ENCODE measurements at places on chromosomes 3 and 15.

- no peak for DNase-seq
Measured at GRCh38 chr3:57451150-57451846, 92.8 kb downstream of the DNAH12 start.

DNA sequence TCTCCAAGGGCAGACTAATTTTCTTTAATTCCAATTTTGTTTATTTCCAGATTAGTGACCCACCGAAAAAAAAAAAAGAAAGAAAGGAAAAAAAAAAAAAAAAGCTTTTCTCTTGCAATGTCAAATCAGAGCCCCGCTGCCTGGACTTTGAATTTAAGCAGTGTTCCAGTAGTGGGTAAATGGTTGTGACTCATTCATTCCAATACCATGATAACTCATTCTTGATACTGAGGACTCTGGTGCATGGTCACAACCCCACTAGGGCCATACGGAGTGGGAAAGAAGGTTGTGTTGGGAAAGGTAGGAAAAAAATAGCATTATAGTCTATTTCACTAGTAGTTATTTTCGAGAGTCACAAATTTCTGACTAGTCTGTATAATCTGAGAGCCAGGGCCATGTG is 59.1 kb upstream of the COL8A1 start:
- DNase-seq, result no peak

- DNase-seq, result no peak
Measured at GRCh38 chr3:140724856-140725812, 47.3 kb downstream of the TRIM42 start.

DNA sequence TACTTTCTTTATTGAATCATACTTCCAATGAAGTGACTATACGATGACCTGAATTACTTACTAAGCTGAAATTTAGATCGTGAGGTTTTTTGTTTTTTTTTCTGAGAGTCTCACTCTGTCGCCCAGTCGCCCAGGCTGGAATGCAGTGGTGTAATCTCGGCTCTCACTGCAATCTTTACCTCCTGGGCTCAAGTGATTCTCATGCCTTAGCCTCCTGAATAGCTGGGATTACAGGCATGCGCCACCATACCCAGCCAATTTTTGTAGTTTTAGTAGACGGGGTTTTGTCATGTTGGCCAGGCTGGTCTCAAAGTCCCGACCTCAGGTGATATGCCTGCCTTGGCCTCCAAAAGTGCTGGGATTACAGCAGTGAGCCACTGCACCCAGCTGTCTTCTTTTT is 28.7 kb downstream of the SPPL2A start:
- DNase-seq, result no peak

GRCh38 chr15:57223887-57224286 is 152.4 kb upstream of the CGNL1 start:
- DNase-seq, result no peak

DNA sequence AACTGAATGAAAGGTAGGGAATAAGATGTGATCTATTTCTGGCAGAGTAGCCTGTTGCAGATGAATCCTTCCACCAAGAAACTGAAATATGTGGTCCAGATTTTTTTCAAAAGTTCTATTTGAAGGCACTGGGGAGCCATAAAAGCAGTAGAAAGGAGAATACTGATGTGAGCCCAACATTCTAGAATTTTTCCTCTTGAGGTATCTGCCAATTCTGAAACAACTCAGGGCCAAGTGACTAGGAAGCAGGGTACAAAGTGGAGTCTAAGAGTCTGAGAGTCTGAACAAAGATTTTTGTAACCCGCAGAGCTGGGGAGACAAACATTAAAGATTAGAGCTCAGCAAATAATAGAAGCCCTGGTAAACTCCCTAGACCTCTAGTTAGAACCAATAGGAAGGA is 58.3 kb upstream of the SLCO3A1 start:
- no peak for DNase-seq

DNA sequence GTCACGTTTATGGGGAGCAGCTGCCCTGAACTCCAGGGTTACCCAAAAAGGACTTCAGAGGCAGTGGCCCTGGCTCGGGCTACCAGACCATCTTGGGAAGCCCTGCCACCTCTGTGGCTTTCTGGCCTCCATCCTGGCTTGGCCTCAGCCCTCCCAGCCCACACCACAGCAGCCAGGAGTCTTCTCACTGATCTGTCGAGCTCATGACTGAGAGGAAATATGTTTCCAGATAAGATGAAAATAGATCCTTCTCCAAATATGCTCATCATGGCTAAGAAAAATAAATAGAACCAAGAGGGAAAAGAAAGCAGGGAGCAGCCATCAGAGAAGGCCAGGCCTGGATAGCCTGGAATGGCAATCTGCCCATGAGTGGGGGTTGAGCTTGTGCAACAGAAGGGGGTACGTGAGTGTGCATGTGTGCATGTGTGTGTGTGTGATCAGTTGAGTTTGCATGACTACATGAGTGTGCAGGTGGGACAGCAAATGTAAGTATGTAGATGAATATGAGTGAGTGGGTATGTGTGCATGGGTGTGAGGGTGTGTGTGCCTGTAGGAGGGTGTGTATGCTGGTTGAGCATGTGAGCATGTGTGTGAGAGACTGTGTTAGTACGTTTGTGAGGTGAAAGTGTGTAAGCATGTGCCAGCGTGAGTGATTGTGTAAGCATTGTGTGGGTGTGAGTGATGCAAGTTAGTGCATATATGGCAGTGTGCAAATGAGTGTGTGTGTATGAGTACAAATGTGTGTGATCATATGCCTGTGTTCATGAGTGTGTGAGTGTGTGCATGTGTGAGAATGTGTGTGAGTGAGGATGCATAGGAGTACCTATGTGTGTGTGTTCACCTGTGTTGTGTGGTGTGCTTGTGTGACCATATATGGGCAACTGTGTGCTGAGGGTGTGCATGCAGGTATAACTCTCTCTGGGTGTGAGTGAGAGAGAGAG is 9.9 kb upstream of the RFT1 start:
- DNase-seq, result no peak

GRCh38 chr3:105764378-105765307 is 104.2 kb downstream of the CBLB start:
- DNase-seq, result no peak

- DNase-seq, result no peak
Measured at GRCh38 chr3:131917006-131917405, 117.8 kb downstream of the CPNE4 start.

DNA sequence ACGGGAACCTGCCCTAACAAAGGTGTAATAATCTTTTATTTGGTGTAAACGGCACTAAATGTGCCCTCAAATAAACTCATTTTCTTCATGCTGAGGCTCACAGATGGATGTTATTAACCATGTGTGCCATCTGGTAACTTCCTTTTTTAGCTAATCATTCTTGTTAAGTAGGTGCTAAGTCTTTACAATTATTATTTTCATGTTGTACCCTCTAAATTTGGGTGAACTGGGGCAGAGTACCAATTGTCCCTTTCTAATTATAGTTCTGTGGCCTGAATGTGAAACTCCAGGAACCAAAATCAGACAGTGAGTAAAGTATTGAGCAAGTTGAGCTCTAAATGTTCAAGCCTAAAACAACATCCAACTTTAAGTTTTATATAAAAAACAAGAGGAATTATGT is 220.7 kb upstream of the CADM2 start:
- DNase-seq, result no peak

Measured in NCI-H510A treated with DMSO at 0.1 percent for 48 hours (cell line).